ENCODE measurements at places on chromosomes 7 and 10.

GRCh38 chr7:148014541-148014940 lies 576.0 kb upstream of the C7orf33 start:
- no peak for DNase-seq

- no peak for DNase-seq
Observed at GRCh38 chr7:141147482-141147881, 73.6 kb downstream of the TMEM178B start.

DNA sequence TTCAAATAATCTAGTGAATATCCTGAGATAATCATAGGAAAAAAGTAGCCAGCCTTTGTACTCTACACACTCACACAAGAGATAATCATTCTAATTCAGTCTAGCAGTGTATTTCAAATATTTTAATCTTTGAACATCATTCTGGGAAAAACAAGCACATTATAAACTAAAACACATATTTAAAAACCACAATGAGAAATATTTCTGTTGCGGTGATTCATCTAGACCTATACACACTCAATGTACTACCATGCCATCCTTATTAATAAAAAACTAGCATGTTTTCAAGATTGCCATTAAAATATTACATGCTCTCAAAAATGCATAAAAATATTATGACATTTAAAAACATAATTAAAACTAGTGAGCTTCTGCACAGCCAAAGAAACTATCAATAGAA lies 11.8 kb downstream of the COG5 start:
- DNase-seq = no peak

DNA sequence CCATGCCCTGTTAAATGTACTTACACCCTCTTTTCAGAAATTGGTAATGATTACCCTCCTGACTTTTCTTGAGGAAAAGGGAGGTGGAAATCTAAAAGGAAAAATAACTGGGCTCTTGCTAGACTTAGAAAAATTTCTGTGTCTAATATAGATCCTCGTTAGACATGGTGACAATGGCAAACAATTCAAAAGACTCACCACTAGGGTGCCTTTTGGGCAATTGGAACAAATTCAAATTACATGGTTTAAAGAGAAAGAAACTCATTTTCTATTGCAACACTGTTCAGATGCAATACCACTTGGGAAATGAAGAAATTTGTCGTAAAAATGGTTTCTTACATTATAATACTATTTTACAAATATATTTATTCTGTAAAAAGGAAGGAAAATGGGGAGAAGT lies 950.1 kb downstream of the GRM8 start:
- DNase-seq = no peak

DNA sequence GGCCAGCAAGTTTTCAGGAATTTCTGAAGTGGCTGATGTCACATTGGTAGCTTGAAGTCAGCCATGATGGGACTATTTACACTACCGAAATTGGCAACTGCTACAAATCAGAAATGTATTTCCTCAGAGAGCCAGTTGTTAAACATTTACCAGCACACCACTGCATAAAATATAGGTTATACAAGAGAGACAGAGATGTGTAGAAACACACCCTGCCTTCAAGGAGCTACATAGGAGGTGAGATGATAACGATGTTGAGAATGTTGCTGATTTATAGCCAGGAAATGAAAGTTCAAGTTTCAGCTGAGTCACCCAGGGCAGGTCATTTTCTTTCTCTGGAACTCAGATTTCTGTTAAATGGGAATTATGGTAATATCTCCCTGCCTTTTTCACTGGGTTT lies 46.0 kb upstream of the TCF7L2 start:
- DNase-seq = no peak

GRCh38 chr10:89274928-89275327 lies 23.4 kb upstream of the LIPA start:
- DNase-seq = no peak

DNA sequence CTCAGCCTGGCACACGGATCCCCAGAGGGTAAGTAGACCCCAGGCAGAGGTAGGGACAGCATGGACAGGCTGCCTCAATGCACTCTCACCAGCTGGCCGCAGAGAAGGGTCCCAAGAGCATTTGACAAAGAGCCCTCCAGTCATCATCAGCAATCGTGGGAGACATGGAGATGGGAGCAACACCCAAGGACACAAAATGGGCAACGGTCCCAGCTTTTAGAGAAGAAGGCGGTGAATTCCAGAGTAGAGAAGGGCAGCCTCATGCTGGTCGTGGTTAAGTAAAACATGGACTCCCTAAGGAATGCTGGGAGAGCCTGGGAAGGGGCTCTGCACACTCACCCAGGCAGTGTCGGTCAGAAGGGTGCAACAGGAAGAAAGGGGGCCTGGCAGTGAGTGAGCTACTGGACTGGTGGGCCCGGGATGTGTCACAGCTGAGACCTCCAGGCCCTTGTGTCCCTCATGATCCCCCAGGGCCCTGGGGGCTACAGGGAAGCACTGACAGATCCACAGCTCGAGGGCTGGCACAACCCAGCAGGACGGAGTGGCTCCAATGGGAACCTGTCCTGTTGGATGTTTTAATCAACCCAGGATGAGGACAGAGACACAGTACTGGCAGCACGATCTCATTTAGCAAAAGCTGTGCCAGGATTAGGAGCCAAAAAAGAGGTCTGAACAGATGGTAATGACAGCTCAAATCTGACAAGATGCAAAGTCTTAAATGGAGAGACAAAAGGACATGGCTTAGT lies 147.1 kb downstream of the NEURL1 start:
- no peak for DNase-seq

- DNase-seq = no peak
Observed at GRCh38 chr7:14521183-14521582, 381.4 kb downstream of the DGKB start.

DNA sequence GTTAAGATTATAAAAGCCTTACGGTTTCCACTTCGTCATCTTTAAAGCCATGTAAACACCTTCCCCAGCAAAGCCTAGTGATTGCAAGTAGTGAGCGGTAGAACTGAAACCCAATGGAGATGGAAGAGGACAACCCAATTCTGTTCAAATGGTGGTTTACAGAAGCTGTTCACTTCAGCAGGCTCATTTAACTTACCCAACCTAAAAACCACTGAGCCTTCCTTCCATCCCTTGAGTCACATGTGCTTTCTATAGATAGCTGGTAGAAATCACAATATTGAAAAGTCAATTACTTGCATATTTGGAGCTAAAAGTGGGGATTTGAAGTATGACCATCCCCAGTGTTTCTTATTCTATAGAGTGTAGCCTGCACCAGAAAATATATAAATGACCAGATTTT lies 667.7 kb downstream of the SUGCT start:
- no peak for DNase-seq

- no peak for DNase-seq
Observed at GRCh38 chr7:42272793-42273665, 36.0 kb upstream of the GLI3 start.

- no peak for DNase-seq
Observed at GRCh38 chr10:58642283-58642682, 129.6 kb downstream of the BICC1 start.

DNA sequence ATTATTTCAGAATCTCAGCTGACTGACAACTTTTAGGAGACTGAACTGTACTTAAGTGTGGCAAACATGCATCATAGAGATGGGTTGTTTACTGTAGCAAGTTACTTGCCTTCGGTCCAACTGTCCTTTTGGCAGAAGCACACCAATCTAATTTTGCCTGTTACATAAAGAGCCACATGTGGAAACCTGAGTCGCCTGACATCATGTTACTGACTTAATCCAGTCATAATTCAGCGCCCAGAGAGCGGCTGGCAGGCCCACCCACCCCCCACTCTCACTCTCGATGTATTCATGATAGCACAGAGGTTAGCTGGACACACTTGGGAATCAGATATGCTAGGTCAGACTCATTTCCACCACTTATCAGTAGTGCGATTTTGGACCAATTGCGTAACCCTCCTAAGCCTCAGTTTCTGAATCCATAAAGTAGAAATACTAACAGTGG lies 57.3 kb upstream of the CAPZA2 start:
- no peak for DNase-seq

- no peak for DNase-seq
Observed at GRCh38 chr7:50735333-50735732, 47.4 kb downstream of the GRB10 start.

DNA sequence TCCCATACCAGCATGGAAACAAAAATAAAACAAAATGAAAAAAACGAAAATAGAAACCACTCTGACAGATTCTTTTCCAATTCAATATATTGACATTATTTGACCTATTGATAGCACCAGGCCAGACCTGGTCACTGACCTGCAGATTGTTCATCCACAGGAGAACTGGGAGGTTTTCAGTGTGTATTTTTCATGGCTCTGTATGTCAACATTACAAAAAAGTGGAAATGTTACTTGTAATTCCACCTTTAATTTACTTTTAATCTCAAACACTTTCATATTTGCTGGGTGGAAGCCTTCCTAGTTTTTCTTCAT lies 2.9 kb downstream of the HKDC1 start:
- DNase-seq = no peak

GRCh38 chr7:149720372-149721083 lies 52.9 kb downstream of the ZNF467 start:
- no peak for DNase-seq

DNA sequence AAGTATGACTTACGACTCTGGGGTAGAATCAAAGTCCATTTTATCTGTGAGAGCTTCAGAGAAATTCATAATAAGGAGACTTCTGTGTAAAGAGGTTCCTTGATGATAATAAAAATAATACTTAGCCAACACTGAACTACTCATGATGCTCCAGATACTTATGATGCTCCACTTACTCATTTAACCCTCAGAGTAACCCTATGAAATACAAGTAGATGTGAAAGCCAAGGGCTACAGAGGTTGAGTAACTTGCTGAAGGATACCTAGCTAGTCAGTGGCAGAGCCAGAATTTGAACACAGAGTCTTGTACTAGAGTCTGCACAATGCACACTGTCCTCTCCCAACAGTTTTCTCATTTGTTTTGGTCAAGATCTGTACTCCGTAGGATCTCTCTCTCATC lies 89.5 kb downstream of the HECW1 start:
- DNase-seq = no peak

- no peak for DNase-seq
Observed at GRCh38 chr10:100575585-100576281, 40.0 kb downstream of the HIF1AN start.

DNA sequence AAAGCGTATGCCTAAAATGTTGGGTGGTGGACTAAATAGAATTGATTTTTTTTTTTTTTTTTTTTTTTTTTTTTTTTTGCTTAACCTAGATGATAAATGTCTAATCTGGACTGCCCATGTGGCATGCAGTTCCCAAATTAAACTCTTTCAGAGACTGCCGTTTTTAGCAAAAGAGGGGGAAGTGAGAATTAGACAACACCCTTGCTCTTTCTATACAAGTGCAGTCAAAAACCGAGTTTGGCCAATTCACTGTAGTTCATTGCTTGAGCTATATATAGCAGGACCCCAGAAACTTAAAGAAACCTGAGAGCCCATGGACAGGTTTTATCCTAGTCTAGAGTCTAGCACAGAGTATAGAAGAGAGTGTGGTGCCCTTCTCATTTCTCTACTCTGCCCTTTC lies 141.9 kb downstream of the GRM3 start:
- DNase-seq = no peak

DNA sequence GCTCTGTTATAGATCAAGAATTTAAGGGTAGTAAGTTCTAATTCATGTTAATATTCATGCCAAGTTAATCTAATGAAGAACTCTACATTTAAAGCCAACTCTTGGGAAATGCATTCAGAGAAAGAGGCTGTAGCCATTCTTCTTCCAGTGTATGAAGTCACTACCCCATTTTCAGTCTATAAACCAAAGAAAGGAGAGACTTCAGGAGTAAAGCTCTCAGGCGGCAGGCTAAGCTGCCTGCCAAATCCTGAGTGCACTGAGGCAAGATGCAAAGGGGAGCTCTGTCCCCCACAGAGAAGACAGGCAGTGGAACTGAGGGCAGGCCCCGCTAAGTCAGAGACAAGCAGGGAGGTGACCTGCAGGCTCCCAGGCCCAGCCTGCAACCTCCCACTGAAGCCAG lies 41.5 kb downstream of the SLIT1 start:
- DNase-seq = no peak

- no peak for DNase-seq
Observed at GRCh38 chr7:157517782-157518513, 181.1 kb downstream of the DNAJB6 start.

DNA sequence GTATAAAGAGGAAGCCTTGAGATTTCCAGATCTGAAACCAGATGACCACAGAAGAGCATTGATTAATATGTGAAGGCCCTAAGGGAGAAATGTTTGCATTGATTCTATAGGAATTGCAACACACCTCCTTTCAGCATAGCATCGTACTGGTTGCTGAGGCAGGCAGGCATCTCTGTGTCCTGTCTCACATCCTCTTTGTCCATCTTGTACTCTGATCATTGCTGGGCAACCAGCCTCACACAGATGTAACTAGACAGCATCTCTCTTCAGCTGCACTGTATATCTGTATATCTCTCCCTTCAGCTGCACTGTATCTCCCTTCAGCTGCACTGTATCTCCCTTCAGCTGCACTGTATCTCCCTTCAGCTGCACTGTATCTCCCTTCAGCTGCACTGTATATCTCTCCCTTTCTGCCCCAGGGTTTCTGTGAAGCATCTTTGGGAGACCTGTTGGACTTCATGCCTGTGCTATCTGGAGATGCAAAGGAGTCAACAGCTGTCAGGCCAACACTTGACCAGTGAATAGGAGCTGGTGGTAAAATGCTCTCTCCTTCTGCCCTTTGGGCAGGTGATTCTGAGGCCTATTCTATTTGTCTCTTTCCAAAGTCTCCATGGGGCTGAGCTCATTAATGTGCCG lies 40.3 kb downstream of the TMEM178B start:
- DNase-seq = no peak

DNA sequence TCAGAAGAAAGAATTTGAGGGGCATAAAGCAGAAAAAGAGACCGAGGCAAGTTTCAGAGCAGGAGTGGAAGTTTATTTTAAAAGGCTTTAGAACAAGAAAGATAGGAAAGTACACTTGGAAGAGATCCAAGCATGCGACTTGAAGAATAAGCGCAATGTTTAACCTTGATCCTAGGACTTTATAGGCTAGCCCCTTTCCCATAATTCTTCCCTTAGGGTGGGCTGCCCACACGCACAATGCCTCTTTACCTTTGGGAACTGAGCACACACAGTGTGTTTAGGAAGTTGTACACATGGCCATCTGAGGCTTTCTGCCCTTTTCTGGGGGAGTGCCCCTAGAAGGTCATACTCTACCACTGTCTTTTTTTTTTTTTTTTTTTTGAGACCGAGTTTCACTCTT lies 11.2 kb upstream of the GSTO1 start:
- no peak for DNase-seq

DNA sequence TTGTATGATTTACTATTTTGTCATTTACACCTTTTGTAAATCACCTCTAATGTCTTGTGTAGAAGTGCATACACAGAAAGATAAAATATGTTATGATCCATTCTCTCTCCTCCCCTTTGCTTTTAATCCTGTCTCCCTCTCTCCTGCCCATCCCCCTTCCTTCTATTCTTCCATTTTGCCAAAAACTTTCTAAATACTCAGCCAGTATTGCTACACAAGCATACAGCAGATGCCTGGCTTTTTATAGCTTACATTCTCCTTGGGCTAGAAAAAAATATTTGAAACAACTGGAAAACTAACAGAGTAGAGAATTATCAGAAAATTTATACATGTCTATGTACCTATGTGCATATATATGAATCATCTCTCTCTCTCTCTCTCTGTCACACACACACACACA lies 308.7 kb upstream of the BMPER start:
- no peak for DNase-seq

Measured in stimulated activated CD4-positive, alpha-beta T cell treated with anti-CD3 and anti-CD28 coated beads, TNF-alpha, amount 100 ng/mL, for 4 hours (primary cell).